ENCODE measurements at places on chromosomes 5 and 9.

GRCh38 chr5:171592076-171592475 lies 172.6 kb downstream of the FGF18 start:
- DNase-seq: no peak

GRCh38 chr9:84125046-84125445 lies 144.4 kb downstream of the RMI1 start:
- no peak for DNase-seq

- no peak for DNase-seq
Measured at GRCh38 chr5:109324931-109325330, 84.8 kb downstream of the PJA2 start.

DNA sequence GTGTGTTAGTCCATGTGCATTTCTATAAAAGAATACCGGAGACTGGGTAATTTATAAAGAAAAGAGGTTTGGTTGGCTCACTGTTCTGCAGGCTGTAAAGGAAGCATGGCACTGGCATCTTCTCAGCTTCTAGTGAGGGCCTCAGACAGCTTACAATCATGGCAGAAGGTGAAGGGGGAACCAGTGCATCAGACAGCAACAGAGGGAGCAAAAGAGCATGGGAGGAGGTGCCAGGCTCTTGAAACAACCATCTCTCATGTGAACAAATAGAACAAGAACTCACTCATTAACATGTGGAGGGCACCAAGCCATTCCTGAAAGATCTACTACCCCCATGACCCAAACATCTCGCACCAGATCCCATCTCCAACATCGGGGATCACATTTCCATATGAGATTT lies 89.2 kb upstream of the IL33 start:
- no peak for DNase-seq

- no peak for DNase-seq
Measured at GRCh38 chr9:38388283-38389223, 3.9 kb upstream of the ALDH1B1 start.

All from GM04504 (cell line).